CD14-positive monocyte (primary cell): ENCODE measurements at places on chromosomes 3 and 15.

DNA sequence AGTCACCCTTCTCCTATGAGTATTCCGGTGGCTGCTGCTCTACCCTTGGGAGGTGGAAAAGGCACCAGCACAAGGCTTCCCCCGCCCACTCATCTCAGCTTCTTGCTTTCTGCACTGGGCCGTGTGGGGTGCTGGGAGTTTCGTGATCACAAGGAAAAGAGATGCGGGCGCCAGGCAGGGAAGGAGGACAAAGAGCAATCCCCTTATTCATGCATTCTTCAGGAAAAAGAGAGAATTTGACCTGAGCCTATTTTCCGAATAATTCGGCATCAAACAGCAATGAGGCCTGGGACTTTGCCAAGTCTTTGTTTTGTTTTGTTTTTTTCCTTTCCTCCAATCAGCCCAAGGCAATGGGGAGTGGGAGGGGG, 102.2 kb upstream of the LPP start:
- no peak for DNase-seq

DNA sequence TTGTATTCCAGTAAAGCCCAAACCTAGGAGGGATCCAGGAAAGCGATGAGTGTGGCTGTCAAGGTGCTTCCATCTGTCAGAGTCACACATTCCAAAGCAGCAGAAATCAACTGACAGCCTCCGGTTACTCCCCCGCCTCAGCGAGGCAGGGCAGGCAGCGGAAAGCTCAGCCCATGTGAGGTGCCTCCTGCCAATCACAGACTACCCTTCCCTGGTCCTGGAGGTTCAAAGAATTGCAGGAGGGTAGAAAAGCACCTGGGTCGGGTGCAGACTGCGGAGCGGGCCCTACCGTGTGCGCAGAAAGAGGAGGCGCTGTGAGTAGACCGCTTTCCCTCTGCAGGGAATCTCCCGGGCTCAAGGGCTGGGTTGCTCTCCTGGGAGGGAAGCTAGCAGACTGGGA, at the start of gene UPK1B:
UPK1B (plus strand) TSS at position 274 of the 400 bp plus-strand sequence. CDS start 13,144 bp downstream, outside the sequence.
- DNase-seq = no peak

DNA sequence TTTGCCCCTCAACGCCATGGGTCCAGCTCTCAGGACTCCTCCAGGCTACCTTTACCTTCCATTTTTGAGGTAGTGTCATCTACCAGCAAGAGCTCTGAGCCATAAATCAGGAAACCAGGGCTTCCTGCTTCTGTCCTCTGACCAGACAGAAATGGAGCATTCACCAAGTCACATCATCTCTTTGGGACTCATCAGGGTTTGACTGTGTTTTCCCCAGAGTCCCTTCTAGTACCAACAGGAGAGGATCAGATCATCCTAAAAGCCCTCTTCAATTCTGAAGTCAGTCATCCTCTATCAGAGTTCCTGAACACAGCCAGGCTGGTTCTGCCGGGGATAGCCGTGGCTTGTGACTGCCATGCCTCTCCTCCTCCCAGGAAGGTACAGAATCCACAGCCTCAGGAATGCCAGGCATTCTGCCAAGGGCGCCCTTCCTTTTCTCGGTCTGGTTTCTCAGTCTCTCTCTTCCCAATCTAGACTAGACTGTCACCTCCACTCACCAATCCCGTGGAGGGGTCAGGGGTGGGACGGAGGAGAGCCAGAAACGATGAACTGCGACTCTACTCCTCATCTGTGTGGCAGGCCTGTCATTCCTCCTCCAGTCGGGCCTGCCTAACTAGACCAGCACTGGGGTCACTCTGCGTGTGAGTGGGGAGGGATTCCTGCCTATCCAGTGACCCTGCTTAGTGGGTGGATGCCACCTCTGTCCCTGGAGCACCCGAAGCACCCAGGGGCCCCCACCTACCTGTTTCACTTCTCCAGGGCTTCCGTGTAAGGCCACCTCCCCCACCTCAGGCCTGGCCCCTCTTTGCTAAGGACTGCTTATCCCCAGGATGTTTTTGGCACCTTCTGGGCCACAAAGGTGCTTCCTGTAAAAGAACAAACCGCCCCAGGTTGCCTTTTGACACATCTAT, 30.9 kb downstream of the CCNL1 start:
- no peak for DNase-seq

DNA sequence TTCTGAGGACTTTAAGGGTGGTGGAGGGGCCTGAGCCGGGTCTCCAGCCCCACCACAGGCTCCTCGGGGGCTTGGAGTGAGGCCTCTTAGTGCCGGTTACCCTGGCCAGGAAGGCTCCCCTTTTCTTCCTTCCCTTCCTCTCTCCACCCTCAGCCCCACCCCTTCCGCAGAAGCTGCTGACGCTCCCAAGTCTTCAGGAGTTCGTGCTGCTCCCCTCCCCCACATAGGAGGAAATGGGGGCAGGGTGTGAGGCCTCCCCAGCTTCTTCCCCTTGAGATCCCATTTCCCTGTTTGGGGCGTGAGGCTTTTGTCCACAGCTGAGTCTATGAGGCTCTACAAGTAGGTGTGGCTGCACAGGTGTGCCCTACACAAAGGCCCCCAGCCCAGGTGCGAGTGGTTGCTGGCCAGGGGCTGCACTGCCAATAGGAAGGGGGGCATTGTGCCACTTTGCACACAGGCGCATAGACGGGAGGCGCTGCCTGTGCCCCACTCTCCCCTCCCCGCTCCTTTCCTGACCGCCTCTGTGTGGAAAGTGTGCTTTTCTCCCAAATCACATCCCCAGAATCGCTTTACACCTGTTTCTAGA, 915 bp upstream of the CALML4 start:
- peak; percentile 79 for DNase-seq

- no peak for DNase-seq
Measured at GRCh38 chr15:40746916-40747418, 8.1 kb downstream of the RMDN3 start.

DNA sequence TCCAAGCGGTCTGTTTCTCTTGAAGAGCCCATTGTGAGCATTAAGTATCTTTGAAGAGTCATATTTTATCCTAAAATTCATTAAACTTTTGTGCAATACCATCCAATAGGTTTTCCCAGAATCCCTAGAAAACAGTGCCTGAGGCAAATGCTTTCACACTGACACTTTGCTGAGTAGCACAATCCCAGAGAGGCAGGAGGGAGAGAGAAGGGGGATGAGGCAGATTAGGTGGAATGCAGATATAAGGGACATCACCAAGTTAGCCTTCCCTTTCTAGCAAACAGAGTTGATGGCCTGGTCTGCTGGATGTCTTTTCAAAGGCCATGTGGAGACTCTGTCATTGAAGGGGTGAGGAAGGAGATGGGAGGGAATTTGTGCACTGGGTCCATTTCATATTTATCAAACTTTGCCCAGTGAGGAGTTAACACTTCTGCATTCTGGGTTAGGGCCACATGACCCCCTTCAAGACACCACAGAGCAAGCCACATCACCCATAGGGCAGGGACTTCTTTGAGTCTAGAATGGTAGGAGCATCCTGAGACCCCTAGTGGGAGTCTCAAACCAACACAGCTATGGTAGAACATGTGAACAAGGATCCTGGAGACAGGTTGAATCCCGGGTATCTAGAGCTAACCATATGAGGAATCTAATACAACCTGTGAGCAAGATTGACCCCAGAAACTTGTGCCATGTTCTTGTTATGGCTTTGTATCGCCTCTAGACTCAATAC, 32.0 kb upstream of the SEMA6D start:
- DNase-seq = no peak

- no peak for DNase-seq
Measured at GRCh38 chr3:55643283-55643682, 156.2 kb upstream of the WNT5A start.

DNA sequence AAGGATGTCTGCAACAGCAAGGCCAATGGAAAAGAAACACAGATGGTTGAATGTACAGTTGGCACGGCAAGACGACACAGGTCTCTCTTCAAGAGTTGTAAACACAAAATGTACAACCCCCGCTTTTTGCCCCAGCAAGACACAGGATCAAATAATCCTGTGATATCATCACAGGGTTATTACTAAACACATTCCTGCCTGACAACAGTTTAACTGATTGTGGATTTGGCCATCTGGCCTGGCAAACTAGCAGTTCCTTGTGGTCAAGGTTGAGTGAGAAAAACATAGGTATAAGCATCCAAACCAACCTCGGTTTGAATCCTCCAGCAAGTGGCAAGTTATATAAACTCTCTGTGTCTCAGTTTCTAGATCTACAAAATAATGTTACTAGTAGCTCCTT, 23.4 kb downstream of the PARP16 start:
- DNase-seq = no peak

GRCh38 chr3:113758389-113759024, 11.7 kb downstream of the ATP6V1A start:
- no peak for DNase-seq

GRCh38 chr15:90870354-90871138, 2.2 kb downstream of the FURIN start:
- no peak for DNase-seq

DNA sequence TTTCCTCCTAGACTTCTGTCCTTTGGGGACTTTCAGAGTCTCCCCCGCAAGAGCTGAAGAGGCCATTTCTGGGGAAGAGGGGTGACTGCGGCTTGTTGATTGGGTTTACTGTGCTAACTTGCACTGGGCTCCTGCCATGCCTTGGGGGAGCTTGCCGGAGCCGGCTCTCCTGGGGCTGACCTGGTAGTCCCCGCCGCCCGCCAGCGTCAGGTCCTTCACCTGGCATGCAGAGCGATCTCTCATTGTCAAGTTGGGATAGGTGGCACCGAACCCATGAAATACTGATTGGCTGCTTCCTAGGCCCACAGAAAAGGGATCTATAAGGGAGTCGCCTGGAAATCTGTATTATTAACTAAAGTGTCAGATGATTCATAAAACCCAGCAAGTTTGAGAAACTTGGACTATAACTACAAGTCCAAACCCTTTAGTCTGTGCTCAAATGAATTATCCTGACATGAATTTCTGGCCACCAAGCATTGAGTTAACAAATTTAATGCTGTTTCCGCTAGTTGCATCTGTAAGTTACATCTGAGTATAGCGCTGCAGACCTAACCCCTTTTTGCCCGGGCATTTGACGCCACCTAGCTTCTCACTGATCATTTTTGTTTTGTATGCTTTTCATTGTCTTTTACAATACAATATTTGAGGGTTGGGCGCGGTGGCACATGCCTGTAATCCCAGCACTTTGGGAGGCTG, 607 bp upstream of the IMP3 start:
- DNase-seq = peak; percentile 18

- no peak for DNase-seq
Measured at GRCh38 chr3:7520059-7520458, 659.1 kb downstream of the GRM7 start.

DNA sequence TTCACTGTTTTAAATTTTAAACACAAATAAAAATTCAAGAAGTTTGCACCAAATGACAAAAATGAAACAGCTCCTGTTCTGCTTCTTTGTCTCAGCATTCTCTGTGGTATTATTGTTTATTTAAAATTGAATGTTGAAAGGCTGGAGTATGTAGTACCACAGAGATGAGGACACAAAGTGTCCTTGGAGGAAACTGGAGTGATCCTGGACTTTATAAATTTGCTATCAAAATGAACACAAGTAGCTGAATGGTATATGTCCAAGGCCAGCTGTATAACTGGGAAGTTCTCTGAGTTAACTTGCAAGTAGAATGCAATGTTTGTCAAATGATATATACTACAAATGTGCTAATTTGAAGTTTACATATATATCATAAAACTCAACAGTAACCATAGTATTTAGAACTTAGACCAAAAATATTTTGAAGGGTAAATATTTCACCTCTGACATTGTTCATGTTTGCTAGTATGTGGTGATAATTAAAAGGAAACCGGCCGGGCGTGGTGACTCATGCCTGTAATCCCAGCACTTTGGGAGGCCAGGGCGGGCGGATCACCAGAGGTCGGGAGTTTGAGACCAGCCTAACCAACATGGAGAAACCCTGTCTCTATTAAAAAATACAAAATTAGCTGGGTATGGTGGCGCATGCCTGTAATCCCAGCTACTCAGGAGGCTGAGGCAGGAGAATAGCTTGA, 12.3 kb downstream of the BTLA start:
- no peak for DNase-seq

- DNase-seq = no peak
Measured at GRCh38 chr3:8972639-8973038, 9.4 kb upstream of the RAD18 start.

DNA sequence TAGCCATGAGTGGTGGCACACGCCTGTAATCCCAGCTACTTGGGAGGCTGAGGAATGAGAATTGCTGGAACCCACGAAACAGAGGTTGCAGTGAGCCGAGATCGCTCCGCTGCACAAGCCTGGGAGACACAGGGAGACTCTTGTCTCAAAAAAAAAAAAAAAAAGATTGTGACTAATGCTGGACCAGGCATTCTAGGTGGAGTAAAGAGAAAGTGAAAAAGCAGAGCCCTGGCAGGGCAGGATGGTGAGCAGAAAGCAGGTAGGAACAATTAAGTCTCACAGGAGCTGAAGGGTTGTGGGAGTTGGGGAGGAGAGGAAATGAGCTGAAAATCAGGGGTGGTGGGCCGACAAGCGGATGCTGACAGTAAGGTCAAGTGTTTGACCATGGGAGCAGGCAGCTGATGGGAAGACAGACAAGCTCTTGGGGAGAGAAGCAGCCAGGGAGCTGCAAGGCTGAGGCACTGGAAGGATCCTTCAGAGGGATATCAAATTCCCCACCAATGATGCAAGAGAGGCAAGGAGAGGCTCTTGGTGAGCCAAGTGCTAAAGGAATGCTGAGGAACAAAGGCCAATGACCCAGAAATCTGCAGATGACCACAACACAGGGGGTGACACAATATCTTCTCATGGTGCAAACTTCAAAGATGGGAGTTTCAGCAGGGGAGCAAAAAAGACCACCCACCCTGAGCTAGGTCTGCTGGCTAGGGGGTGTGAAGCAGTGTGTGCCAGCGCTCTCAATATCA, 251.1 kb downstream of the ULK4 start:
- DNase-seq = no peak

DNA sequence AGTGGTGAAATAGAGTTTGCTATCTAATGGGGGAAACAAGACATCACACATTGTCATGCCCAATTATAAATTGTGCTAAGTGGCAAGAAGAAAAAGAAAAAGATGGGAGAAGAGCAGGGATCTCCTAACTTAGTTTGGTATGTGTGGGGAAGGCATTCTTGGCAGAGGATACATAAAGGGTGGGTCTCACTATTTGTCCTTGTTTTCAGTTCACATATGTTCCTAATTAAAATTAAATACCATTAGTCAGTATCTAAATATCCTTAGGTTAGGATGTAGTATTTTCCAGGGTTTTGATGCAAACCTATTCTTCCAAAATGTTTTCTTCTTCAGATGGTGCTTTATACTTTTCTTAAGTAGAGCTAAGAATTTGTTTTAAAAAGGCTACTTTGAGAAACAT, 173.7 kb downstream of the B3GALNT1 start:
- DNase-seq = no peak

DNA sequence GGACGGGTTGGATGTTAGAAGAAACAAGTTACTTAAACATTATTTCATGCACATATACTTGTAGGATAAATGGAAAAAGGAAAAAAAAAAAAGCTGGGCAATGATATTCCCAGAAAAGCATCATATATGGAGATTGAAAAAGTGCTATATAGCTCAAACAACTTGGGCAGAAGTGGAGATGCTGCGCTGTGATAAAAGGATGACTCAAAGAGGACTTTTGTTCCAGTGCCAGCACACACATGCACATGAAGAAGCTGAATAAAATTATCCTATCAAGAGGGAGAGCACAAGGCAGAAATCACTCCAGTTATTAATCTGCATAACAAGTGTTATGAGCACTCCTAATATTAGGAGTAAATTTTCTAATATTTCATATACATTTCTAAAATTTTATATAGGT, 30.9 kb downstream of the FRMD4B start:
- no peak for DNase-seq
